ENCODE measurements at places on chromosomes 6 and 20.
A peak's percentile ranks its signal among the peaks of the same experiment; 100 is the strongest.

DNA sequence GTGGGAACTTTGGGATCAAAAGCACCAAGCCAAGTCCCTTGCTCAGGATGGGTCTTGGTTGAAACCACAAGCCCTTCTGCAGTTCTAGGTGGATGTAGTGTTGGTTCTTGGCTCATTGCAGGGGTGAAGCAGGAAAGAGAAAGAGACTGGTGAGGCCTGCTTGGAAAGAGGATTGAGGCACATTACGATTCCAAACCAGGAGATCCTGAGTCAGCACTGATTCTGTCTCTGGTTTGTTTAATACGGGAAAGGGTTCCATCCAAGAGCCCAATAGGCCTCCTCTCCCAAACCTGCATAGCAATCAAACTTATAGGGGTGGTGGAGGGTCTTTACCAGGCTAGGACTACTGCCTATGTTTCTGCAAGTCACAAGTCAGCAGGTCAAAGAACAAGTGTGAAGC, 24.3 kb downstream of the NSFL1C start:
- no peak for DNase-seq

DNA sequence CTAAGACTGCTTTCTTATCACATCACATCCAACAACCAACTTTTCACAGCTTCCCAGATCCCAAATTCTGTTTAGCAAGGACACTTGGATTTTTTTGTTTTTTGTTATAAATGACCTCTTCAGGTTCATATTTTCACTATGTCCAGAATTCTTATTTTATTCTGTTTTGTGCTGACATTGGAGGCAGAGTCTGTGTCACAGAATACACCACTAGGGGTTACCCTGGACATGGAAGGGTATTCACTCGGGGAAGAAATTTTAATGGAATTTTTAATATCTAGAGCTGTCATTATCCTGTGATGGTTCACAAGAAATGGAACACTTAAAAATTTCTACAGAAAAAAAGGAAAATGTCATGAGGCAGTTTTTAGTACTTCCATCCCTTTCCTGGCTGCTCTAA, 12.0 kb upstream of the SLC2A12 start:
- DNase-seq: no peak

- DNase-seq: no peak
Measured at GRCh38 chr6:167560673-167561569, 236.0 kb downstream of the TTLL2 start.

- no peak for DNase-seq
Measured at GRCh38 chr6:47292944-47293343, 16.8 kb downstream of the TNFRSF21 start.

DNA sequence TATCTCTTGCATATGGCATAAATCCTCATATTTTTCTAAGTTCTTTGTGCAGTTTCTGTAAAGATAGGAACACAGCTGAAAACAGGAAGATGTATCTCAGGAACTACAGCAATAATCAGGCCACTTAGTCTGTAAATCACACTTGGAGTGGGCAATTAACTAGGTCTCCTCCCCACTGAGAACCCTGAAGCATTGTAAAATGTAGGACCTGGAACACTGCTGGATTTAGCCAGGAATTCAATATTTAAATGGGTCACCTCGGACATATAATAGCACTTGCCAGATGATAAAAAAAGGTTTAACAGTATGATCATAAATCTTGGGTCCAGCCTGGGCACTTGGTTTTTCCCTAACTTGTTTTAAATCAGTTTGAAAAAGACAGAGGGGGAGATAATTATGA, 155.0 kb downstream of the GRM1 start:
- DNase-seq: no peak

DNA sequence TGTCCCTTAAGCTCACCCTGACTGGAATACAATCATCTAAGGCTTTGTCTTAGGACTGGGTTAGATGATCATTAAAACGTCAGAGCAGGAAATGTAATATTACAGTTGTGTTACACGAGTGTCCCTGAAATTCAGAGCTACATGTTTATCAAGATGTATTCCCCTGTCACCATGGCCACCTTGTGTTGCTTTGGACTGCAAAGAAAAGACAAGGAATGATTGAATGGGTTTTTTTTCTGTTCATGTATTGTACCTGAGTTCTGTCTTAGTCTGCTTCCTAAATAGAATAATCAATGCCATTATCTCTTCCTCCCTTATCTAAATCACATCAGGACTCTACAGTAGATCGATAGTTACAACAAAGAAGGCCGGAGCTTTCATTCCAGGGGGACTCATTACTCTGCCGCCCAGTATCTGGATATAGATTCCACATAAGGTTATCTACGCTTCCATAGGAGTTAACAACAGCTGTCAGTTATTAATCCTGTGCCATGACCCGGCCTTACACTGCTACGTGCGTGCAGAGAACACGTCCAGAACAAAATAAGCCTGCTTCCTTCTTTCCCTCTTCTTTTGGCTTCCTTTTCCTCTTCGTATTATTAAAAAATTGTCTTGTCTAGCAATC, 274.1 kb upstream of the SASH1 start:
- DNase-seq: no peak

- DNase-seq: no peak
Measured at GRCh38 chr6:161901740-161902426, 628.0 kb upstream of the AGPAT4 start.

DNA sequence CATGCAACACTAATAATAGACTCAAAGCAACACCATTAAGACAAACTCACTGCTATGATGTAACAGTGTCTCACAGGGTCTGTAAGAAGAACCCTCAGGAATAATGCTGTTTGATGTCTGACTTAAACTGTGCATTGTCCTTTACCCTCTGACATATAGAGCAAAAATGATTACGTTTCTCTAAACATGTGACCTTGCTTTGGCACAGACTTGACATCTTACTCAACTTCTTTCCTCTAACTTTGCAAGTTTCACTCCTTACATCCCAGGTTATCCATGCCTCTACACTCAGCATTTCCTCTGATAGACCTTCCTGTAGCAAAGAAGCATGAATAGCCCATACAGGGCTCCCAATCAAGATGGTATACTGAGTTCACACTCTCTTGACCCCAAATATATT, 252.7 kb downstream of the UST start:
- no peak for DNase-seq

- no peak for DNase-seq
Measured at GRCh38 chr20:22800129-22800528, 215.8 kb upstream of the FOXA2 start.

- DNase-seq: no peak
Measured at GRCh38 chr6:12555267-12555666, 161.3 kb upstream of the PHACTR1 start.

DNA sequence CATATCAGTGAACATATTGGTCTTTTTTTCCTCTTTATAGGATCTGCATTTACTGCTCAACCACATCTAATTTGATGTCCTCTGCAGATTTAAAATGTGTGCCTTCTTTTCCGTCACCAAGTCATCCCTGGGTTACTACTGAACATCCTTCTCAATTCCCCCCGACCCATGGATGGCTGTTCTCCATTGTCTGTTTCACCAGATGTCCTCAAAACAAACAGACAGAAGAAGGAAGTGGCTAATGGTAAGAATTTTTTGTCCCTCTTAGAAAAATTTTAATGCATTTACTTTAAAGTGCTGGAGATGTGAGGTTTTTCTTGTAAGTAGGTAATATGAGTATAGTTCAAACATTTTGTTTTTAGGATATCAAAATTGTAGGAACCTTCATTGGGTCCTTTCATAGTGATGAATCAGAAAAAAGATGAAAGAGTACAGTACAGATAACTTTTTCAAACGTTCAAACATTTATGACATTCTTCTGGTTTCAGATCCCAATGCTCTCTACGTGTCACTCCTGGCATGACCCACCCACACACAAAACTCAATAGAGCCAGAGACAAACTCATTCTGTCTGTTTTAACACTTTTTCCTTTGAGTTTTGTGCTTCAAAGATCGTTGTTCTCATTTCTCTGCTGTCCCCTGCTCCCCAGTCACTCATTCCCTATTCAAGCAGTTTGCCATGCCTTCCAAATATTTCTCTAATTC, 276.4 kb downstream of the PRL start:
- DNase-seq: no peak

DNA sequence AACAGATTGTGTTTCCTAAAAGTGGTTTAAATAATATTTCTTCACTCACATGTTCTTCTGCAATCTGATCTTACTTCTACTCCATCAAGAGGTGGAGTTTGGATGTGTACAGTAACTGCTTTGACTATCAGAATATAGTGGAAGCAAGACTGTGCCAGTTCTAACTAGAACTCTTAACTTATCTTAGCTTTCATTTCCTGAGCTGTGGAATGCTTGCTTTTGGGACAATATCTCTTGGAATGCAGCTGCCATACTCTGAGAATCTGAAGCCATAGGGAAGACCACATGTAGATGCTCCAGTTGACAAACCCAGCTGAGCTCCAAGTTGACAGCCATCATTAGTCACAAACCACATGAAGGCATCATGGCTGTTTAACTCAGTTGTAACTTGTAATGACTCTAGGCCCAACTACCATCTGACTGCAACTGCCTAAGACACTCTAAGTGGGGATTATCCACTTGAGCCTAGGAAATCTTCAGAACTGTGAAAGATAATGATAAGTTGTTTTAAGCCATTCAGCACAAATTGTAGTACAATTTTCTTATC, 40.8 kb upstream of the MAN1A1 start:
- no peak for DNase-seq

DNA sequence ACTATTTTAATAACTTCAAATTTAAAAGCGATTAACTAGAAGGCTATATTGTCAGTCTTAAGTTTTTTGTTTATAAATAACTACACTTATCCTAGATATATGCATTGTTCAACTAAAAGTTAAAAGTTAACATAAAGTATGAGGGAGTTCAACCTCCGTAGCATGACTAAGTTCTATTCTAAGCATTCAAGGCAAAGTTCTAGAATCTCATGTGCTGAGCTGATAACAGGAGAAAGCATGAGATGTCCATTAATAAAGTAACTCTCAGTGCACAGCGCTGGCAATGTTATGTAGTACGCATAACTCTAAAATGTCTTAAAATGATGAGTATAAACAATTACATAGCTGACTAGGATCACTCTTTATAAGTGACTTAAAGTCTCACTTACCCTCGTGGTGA, 264.8 kb downstream of the RNGTT start:
- DNase-seq: no peak

- peak; percentile 62 for DNase-seq
Measured at GRCh38 chr6:33620856-33621710, at the start of gene ITPR3. Gene ITPR3 (plus strand): TSS chr6:33621322. CDS start chr6:33621603, 281 bp downstream.

GRCh38 chr6:71651636-71652035, 234.7 kb upstream of the RIMS1 start:
- DNase-seq: no peak

DNA sequence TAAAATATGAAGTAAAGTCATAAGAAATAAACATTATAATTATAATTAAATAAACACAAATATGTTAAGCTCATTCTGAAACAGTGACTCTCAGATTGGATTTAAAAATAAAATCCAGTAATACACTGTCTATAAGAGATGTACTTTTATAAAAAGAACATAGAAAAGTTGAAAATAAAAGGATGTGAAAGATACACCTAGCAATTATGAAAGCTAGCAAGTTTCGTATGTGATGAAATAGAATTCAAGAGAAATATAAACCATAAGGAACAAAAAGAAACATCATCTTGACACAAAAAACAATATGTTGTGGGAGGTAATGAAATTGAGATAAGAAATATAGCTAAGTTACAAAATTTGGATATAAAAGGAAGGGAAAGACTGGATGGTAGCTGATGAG, 128.6 kb upstream of the CNR1 start:
- no peak for DNase-seq

- no peak for DNase-seq
Measured at GRCh38 chr20:46099491-46100287, 9.9 kb upstream of the NCOA5 start.

GRCh38 chr6:8336406-8337057, 98.8 kb downstream of the SLC35B3 start:
- no peak for DNase-seq

DNA sequence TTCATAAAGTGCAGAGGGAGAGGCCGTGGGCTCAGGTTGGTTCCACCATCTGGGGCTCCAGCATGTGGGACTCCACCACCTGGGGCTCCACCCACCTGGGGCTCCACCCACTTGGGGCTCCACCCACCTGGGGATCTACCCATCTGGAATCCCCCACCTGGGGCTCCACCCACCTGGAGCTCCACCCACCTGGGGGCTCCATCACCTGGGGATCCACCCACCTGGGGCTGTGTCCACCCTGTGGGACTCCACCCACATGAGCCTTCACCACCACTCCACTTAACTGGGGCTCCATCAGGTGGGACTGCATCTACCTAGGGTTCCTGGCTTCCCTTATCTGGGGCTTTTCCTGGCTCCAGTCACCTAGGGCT, 226.0 kb upstream of the CDYL start:
- no peak for DNase-seq

DNA sequence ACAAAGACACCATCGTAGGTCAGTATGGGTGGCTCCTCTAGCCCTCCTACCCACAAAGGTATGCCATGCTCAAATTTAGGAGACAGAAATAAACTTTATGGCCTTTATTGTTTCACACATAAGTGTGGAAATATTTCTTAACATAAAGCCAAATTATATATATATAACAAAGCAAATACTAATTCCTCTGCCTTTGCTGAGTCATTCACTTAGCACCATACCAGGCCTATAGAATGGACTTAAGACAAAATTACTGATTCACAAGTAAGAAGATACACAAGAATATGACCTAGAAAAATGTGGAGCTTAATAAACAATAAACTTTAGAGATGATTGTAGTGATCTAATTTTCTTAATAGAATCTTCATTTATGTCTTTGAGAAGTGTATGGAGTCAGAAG, 5.2 kb downstream of the FRK start:
- no peak for DNase-seq

DNA sequence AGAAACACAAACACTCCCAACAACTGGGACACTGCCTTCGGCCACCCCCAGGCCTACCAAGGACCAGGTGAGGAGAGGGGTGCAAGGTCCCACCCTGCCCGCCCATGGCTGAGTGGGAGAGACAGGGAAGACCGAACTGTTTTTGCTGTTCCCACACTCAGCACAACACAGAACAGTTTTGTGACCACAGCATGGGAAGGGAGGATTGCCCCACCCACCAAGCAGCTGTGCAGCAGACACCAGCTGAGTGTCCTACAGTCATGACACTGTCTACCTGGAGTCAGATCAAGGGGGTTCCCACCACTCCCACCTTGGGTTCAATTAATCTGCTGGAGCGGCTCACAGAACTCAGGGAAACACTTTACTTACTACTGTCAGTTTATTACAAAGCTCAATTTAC, 73.9 kb downstream of the SNX9 start:
- no peak for DNase-seq

DNA sequence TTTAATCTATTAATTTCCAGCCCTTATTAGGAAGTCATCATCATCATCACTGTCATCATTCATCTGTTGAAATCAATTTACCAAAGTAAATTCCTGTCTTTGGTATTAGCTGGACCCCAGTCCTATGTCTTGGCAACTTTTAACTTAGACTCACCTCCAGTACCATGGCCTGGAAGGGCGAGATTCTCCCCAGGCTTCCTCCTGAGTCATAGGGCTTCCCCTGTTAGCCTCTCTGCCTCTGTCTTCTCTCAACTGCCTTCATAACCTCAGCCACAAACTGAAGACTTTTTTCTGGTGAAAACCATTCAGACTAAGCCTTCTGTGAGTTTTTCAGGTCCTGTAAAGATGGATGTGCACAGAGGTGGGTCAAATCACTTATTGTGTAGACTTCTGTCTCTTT, 95.0 kb downstream of the NKAIN2 start:
- DNase-seq: no peak
